ENCODE measurements at places on chromosomes 7 and 10. TPM values are rescaled to one million over a fixed set of nuclear protein-coding genes. Genes with fewer than 3 reads are reported as not detected.

DNA sequence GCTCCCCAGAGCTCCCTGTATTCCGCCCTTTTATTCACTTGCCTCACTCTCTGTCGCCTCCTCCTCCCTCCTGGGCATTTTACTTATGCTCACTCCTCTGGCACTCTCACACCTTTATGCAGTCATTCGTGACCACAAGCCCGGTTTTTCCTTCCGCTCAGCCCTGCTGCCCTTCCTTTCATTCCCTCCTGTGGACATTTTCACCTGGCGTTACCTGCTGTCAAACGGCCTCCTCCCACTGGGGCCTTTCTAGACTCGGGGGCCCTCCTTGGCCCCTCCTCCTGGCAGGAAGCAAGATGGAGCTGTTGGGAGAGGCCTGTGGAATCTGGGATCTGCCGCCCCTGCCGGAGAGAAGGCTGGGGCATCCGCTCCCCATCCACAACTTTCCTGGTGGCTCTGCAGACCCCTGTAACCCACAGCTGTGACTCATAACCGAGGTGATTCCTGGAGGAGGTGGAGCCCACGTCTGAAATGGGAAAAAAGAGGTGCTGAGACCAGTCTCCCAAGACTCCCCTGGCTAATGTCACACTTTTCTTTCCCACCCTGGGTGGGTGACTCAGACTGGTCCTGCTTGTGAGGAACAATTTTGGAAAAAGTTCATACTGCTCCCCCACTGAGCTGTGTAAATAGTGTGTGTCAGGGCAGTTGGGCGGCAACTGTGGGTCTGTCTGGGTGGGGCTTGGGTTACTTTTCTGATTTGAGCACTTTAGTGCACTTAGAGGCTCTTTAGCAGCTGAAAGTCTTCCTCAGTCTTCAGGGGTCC, 1.2 kb downstream of the VCL start:
- no peak for DNase-seq

DNA sequence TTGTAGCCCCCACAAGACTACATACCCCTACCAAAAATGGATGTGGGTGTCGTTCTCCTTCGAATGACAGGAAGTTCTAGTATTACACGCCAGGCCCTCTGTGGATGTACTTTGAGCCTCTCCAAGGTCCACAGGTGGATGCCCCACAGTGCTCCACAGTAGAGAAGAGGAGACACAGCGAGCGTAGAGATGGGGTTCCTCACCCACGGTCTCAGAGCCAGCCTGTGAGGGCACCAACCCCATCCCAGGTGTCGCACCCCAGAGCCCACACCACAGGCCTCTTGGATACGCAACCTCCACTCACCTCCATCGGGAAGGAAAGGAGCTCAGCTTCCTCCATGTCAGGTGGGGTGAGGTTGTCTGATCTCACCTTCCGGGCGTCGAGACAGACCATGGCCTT, 2.3 kb downstream of the CPA5 start:
- no peak for DNase-seq

DNA sequence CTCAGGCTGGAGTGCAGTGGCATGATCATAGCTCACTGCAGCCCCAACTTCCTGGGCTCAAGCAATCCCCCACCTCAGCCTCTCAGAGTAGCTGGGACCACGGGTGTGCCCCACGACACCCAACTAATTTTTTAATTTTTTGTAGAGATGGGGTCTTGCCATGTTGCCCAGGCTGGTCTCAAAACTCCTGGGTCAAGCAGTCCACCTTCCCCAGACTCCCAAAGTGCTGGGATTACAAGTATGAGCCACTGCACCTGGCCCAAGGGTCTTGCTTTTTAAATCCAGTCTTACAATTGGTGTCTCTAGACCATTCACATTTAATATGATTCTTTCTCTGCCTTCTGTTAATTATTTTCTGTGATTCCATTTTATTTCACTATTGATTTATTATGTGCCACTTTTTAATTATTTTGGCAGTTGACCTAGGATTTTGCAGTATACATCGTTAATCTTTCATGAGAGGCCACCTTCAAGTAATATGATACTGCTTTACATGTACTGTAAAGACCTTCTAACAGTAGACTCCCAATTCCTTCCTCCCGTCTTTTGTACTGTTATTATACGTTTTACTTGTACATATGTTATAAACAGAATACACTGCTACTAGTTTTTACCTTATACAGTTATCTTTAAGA, 18.7 kb downstream of the MMP21 start:
- DNase-seq, result no peak

- no peak for DNase-seq
Measured at GRCh38 chr10:117131376-117132327, 6.4 kb downstream of the VAX1 start.

GRCh38 chr10:15068802-15069201, 19.8 kb downstream of the ACBD7 start:
- DNase-seq, result no peak

- no peak for DNase-seq
Measured at GRCh38 chr7:115260381-115260780, 338.5 kb downstream of the MDFIC start.

GRCh38 chr7:5696346-5697110, 84.9 kb downstream of the RNF216 start:
- DNase-seq, result no peak

DNA sequence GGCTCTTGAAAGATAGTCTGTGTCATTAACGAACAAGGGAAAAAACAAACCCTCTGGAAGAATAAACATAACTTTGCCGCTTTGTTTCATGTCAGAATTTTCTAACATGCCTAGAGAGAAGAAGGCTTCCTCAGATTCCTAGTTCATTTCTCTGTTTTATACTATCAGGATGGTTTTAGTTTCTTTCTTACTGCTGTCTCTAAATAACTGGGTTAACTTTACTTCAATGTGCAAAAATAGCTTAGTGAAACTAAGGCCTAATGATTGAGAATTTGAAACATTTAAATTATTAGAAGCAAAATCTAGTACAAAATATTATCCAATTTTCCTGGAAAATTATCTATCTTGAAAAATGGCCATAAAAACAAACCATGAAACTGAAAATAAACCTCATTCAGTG, 72.1 kb upstream of the OGDHL start:
- no peak for DNase-seq

DNA sequence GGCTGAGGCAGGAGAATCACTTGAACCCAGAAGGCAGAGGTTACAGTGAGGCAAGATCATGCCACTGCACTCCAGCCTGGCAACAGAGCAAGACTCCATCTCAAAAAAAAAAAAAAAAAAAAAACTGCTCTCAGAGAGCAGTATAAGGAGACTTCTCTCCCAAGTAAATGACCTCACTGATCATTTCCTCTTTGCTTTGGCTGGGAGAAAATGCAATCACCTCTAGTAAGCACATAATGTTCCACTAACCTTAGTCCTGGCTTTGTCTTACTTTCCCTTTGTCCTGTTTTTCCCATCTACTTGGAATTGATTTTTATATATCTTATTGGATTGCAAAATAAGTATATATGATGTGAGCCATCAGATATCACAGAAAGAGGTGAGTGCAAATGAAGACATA, 2.5 kb downstream of the SLC25A13 start:
- DNase-seq, result no peak

SFMBT2 gene
- 26.1 TPM for total RNA-seq

C1GALT1 gene
- total RNA-seq, result 11.2 TPM

ZNF488 gene
- total RNA-seq, result not detected

All from GM12878 (cell line).